Gastrocnemius medialis (tissue), 4 donors: ENCODE measurements at places on chromosomes 11 and 22. TPM values are rescaled to one million over a fixed set of nuclear protein-coding genes. Genes with fewer than 3 reads are reported as not detected.

GRCh38 chr11:30496935-30497334 is 89.2 kb downstream of the MPPED2 start:
- no peak overlapping the region for H3K27ac ChIP-seq
- H3K36me3 ChIP-seq, result no peaks in the 10 kb centered on the region

GRCh38 chr22:43654271-43654670 is 157.8 kb downstream of the EFCAB6 start:
- no peak overlapping the region for H3K27ac ChIP-seq
- H3K36me3 ChIP-seq, result no peaks in the 10 kb centered on the region
- no peak overlapping the region for H3K4me3 ChIP-seq
- no peaks in the 10 kb centered on the region for H3K4me1 ChIP-seq
- H3K27me3 ChIP-seq, result no peaks in the 10 kb centered on the region
- no peak for DNase-seq

PATE4 gene
- total RNA-seq, result not detected

OR52H1 gene
- not detected for total RNA-seq

TRAF6 gene
- total RNA-seq, result 14.4 TPM

SLC17A6 gene
- not detected for total RNA-seq
